Activated T-cell treated with anti-CD3 and anti-CD28 coated beads, Interleukin-2, amount 50 U/mL, for 24 hours (primary cell): ENCODE measurements at places on chromosomes 1 and 21.
A peak's percentile ranks its signal among the peaks of the same experiment; 100 is the strongest.

GRCh38 chr1:221839782-221840395 is 98.0 kb upstream of the DUSP10 start:
- peak; percentile 80 for DNase-seq

GRCh38 chr1:37691497-37692077 is 729 bp upstream of the CDCA8 start:
- DNase-seq = no peak

- no peak for DNase-seq
Observed at GRCh38 chr1:94142583-94142982, 21.6 kb upstream of the ABCA4 start.

DNA sequence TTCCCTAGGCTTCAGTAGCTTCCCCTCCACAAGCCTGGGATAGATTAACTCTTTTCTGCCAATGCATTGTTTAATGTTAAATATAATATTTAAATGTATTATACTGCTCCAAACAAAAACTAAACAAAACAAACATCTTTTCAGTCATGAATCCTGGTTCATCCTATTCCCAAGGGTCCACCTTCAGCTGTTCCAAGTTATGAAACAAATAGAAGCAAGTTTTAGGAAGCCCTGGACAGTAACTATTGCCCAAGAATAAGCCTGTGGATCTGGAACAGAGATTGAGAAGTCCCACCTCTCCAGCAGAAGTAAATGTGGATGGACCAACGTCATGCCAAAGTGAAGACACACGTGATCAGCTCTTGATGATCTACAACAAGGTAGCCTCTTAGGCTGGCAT is 408.1 kb downstream of the SETD4 start:
- DNase-seq = no peak

- no peak for DNase-seq
Observed at GRCh38 chr1:162835157-162835899, 25.6 kb downstream of the CCDC190 start.

GRCh38 chr1:212255705-212256307 is 29.4 kb upstream of the PPP2R5A start:
- DNase-seq = no peak

DNA sequence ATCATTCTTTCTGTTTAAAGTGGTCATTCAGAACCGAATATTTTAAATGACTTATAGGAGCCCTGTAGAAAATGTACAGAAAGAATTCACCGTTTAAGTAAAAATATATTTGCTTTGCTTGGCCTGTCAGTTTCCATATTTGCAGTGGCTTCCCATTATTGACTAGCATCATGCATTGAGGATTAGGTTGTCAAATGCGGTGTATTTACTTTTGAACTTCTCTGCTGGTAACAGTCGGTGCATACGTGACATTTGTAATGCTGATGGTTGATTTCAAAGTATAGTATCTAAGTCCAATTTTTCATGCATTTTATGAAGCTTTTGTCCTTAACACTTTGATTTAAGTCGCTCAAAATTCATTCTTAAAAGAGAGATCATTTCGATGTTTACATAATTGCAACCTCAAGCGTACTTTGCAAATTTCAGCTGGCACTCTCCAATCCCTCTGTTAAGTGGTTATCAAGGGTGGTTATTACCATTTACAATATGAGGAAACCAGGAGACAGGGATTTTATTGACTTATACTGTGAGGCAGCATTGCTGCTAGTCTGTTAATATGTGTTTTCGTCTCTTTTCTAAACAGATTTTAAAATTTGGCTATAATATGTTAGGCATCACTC is 201.6 kb downstream of the SDCCAG8 start:
- no peak for DNase-seq

- DNase-seq = no peak
Observed at GRCh38 chr1:4699376-4700301, 45.2 kb downstream of the AJAP1 start.

GRCh38 chr1:83006271-83006670 is 992.7 kb downstream of the TTLL7 start:
- DNase-seq = no peak

- DNase-seq = peak; percentile 60
Observed at GRCh38 chr1:156677616-156678596, 699 bp upstream of the NES start.

- DNase-seq = no peak
Observed at GRCh38 chr1:216168546-216168945, 254.7 kb downstream of the USH2A start.

DNA sequence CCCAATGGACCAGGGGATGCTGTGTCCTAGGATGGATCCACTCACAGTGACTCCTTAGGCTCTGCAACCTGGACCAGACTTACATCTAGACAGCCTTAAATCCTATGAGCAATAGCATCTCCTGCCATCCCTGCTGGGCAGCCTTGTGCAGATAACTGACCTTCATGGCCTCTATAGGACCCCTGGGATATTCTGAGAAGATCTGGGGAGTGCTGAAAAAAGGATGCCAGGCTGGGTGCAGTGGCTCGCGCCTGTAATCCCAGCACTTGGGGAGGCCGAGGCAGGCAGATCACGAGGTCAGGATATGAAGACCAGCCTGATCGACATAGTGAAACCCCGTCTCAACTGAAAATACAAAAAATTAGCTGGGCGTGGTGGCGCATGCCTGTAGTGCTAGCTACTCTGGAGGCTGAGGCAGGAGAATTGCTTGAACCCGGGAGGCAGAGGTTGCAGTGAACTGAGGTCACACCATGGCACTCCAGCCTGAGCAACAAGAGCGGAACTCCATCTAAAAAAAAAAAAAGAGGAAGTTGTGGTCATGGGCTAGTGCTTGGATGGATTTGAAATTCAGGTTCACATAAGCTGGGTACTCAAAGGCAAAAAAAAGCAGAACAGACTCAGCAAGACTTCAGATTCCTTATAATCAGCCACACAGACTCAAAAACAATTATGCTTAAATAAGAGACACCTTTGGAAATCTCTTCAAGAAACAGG is 10.9 kb upstream of the SH2D1B start:
- no peak for DNase-seq

- DNase-seq = no peak
Observed at GRCh38 chr1:198776602-198777029, 137.8 kb downstream of the PTPRC start.

DNA sequence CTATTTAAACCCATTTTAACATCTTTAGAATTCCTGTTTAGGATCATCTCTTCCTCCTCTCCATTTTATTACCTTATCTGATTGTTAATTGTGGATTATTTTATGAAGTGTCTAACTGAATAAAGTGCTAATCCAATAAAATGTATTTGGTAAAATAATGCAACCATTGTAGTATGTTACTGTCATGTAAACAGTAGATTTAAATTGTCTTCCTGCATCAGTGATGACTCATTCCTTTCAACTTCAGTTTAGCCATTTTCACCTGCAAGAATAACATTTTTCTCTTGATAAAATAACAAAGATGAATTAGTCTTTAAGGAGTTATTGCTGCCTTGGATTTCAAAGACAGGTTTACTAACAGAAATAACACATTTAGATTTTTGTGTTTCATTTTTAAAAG is 5.4 kb downstream of the PPP2R5A start:
- DNase-seq = no peak

DNA sequence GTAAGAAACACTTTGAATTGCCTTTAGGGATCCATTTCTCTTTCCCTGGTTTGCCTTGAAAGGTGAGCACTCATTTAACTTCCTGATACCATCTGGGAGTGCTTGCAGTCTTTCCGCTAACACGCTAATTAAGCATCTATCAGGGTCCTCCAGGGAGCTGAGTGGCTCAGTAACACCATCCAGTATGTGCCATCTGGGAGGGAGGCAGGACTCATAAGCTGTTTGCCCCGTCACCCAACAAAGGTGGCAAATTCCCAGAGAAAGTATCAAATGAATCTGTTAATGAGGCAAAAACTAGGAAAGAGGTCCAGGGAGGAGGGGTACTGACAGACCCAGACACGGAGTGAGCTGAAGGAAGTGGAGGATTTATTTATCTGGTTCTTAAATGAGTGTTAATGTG is 430.9 kb downstream of the HLX start:
- DNase-seq = no peak

DNA sequence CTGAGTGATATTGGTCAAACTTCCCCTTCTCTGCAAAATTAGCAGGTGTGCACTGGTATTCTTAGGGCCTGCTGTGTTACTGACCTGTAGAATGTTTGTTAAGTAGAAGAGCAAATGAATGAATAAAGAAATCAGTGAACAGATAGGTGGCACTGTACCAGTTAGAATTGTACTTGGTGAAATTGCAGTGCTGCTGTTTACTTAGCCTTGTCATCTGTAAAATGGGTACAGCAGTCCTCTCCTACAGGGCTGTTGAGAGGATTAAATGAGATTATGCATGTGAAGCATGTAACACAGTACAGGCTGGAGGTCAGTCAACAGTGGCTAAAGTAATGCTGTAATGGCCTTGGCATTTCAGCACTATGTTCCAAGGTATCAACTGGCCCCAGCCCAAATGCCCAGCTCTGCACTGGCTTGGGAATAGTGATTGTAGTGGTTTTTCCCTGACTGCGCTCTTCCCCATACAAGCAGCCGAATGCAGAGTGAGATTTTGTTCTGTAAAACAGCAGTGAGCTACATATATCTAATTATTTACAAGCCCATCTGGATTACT is 10.5 kb downstream of the VANGL1 start:
- DNase-seq = no peak

- DNase-seq = no peak
Observed at GRCh38 chr1:209353053-209353452, 230.5 kb upstream of the CAMK1G start.

GRCh38 chr1:159853417-159854115 is 8.9 kb downstream of the VSIG8 start:
- no peak for DNase-seq

GRCh38 chr1:27602462-27603308 is 1.3 kb downstream of the AHDC1 start:
- no peak for DNase-seq
